ENCODE measurements at places on chromosomes 1 and 21.

DNA sequence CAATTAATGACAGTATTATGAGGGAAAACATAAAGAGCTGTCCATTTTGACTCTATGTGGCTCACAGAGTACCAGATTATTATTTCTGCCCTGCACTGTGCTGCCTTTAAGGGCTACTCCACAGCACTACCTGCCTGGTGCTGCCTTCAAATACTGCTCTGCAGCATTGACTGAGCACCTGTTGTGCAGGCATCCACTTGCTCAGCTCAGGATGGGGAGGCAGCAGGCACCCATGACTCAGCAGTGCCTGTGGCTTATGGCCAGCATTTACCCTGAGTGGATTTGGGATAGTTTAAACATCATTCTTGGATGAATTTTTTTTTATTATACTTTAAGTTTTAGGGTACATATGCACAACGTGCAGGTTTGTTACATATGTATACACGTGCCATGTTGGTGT, 953 bp upstream of the KPRP start:
- no peak for DNase-seq

- no peak for DNase-seq
Measured at GRCh38 chr1:184433956-184434502, 47.2 kb downstream of the C1orf21 start.

GRCh38 chr1:156124557-156125483, 10.3 kb downstream of the LMNA start:
- no peak for DNase-seq

DNA sequence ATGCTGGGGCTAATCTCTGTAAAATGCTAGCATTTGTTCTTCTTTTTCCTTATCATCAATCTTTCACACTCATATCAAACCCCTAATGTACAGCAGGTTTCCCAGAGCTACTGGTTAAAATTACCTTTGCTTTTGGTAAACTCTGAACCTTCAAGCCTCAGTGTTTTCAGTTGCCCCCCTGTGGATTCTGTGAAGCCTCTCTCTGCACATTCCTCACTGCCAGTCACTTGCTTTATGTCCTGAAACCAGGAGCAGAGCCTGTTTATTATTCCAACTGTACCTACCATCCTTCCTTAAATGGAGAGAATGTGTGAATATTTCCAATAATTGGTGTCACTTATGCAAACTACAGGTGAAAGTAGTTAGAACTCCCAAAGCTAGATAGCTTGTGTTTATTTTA, 134.2 kb downstream of the NEK7 start:
- DNase-seq: no peak

DNA sequence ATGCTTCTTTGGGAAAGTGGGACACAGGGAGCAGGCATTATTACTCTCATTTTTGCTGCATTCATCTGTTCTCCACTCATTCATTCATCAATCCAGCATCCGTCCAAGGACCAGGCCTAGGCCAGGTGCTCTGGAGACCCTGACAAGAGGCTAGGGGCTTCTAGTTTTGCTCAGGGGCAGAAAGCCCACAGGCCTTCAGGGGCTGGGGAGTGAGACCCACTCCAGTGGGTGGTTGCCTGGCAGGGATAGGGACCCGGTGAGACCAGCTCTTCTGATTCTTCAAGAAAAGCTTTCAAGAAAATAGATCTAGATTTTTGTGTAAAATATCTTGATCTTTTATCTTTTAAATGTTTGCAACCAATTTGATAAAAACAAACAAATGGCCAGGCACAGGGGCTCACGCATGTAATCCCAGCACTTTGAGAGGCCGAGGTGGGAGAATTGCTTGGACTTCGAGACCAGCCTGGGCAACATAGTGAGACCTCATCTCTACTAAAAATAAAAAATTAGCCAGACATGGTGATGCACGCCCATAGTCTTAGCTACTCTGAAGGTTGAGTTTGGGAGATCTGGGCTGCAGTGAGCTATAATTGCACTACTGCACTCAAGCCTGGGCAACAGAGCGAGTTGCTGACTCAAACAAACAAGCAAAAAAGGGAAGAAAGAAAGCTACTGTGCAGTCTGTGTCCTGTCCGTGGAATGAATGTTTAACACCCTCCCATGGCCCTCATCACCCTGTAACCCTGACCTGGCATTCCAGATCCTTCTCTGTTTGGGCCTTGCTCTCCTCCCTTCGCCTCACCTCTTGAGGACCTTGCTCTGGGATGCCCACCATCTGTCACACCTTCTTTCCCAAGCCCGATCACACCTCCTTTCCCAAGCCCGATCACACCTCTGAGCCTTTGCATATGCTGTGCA, 17.3 kb upstream of the LRP8 start:
- no peak for DNase-seq

DNA sequence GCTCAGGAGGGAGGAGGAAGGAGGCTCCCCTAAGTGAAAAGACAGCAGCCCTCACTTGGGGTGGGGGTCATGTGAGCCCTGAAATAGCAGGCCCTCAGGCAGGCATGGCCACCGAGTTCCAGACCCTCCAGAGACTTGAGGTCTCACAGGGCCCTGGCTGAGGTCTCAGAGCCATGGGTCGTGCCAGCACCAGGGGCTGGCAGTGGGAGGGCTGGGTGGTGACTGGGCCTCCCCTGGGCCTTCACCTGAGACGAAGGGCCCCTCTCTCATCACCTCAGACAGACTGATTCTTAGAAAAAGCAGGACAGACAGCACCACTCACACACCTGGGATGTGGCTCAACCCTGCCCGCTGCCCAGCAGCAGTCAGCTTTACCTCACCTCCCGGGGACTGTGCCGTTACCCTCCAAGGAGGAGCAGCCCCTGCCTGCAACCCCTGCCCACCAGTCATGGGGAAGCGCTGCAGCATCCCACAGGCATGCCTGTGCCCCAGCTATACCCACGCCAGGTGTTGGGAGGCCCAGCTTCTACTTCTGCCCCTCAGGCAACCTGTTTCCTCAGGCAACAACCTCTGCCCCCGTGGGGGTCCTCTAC, 42.6 kb upstream of the LRP8 start:
- DNase-seq: no peak

- no peak for DNase-seq
Measured at GRCh38 chr1:114746450-114747121, 11.2 kb downstream of the CSDE1 start.

DNA sequence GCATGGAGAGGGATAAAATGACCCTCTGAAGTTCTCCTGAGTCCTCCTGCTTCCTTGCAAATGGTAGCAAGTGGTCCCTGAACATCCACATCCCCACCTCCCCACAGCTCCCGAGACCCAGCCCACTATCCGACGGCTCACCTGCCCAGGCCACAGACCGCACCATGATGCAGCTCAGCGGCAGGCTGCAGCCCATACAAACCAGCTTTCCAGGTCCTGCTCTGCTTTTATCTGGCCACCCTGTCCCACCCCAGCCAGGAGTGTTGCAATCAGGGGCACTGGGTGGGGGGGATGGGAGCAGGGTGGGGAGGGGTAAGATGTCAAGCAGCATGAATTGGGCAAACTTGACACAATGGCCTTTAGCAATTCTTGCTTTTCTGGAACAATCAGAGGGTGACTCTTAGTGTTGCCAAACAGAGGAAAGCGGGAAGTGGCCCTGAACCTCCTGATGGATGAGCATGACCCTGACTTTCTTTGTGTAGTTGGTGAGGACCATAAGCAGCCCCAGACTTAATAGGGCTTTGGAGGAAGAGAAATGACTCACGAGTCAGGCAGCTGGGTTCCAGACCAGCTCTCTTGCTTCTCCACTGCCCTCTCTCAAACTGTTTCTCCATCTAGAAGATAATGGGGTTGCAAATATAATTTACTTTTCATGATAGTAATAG, at the start of gene CHIT1:
CHIT1 (minus strand) TSS at position 203 of the 665 bp plus-strand sequence; CDS start at position 166, 37 bp downstream.
- no peak for DNase-seq

DNA sequence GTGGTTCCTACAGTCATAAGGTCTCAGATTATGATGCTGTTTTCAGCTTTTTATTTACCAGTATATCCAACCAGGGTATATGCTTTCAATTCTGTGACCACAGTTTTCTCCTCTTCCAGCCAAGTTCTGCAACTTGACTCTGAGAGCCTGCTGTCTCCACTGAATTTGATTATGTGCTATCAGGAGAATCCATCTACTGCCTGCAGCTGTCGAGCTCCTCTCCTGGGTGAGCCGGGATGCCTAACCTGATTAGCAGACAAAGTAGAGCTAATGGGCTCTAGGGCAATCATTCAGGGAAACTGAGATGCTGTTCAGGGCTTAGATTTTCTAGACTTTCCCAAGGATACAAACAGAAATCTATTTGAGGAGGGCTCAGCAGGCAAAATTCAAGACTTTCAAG, 271.5 kb upstream of the BEND5 start:
- no peak for DNase-seq

DNA sequence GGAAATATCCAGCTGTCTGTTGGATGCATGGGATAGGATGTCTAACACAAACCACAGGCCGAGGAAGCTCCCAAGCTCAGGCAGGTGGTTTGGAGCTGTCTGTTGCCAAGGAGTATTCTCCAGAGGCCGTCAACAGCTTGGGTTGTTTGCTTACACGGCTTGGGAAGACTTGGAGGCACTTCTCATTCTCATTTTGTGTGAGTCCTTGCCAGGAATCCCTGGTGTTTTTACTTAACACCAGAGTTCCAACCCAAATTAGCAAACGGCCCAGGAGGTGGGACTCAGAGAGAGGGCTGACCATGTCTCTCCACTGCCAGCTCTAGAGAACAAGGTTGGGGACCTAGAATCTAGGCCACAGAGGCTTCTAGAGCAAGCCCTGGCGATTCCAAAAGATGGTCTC, 72.7 kb upstream of the FAM20B start:
- no peak for DNase-seq

GRCh38 chr1:34736692-34737091, 18.2 kb upstream of the GJB5 start:
- DNase-seq: no peak

- DNase-seq: no peak
Measured at GRCh38 chr21:43207868-43208267, 39.1 kb downstream of the CRYAA start.

DNA sequence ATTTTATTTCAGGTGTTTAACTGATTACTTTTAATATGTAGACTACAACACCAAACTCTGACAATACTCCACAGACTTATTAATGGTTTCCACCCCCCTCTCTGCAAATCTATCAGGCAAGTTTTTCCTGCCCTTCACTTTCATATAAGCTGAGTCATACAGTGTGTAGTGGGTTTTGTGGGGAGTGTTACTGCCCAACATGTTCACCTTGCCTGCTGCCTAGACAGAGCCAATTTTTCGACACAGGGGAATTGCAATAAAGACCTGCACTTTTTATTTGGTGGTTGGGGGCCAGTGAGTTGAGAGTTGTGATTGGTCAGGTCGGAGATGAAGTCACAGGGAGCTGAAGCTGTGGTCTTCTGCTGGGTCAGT, 119.7 kb downstream of the PPIAL4G start:
- DNase-seq: no peak

- DNase-seq: no peak
Measured at GRCh38 chr1:18830596-18830995, 28.9 kb downstream of the TAS1R2 start.

Data from left renal pelvis (tissue), 4 donors.